ENCODE measurements at places on chromosomes 4 and X. TPM values are rescaled to one million over a fixed set of nuclear protein-coding genes. Genes with fewer than 3 reads are reported as not detected.

L1CAM gene
- total RNA-seq, result 3.6 TPM

C4orf50 gene
- 0.10 TPM for total RNA-seq

SSX4B gene
- not detected for total RNA-seq

TCEAL6 gene
- not detected for total RNA-seq

NCAPG gene
- 16.2 TPM for total RNA-seq

DLG3 gene
- total RNA-seq, result 10.6 TPM

AKAP4 gene
- total RNA-seq, result not detected

NDST4 gene
- 0.89 TPM for total RNA-seq

LONRF3 gene
- total RNA-seq, result 2.7 TPM

NSUN7 gene
- total RNA-seq, result 2.7 TPM

ARMCX1 gene
- total RNA-seq, result 60.7 TPM

INTS12 gene
- 13.7 TPM for total RNA-seq

DNA sequence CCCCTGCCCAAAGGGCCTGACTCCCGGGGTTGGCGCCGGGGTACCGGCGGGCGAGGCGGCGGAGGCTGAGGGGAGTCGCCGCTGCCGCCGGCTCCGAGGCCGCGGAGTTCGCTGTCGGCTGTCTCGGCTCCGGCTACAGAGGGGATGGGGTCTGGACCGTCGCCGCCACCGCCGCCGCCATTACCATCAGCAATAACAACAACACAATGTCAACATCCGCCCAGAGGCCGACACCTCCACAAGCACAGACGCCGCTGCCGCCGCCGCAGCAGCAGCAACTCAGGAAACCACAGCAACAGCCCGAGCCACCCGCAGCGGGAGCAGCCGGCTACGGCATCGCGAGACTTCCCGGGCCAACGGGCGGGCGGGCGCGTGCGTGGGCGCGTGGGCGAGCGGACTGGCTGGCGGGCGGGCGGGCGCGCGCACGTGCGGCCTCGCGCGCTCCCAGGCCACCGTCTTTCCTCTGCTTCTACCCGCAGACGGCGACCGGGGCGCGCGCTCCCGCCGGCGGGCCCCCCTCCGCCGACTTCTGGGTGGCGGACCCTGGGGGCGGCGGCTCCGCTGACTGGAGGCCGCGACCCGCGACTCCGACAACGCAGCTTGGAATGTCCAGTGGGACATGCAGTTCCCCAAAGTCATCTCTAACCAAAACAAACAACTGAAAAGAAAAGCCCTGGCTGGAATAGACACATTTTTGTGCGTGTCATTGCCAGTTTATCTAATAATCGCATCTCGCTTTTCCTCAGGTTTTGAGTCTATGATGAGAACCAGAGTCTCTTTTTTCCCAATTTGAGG, at the start of gene CHIC2:
Gene CHIC2, minus strand, starts transcription at position 289 of the 795 bp plus-strand sequence. CDS start 305 bp downstream, outside the sequence.
- peak; percentile 91 for DNase-seq

- DNase-seq, result no peak
Measured at GRCh38 chrX:124407226-124407625, 60.9 kb downstream of the SH2D1A start.

DNA sequence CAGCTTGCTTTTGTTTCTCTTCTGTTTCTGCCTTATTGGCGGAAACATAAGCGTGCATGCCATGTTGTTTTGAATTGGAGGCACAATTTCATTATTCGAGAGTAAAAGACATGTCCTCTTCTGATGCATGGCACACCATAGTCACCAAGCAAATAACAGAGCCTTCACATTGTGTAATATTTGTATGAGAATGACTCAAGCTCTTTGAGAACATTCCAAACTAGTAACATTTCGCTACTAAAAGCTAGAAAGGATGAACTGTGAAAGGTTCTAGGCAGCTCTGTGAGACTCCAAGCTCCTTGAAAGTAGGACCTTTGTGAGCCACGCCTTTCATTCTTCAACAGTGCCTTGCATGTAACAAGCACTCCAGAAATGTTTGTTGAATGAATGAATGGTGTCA, 9.2 kb upstream of the ANXA3 start:
- no peak for DNase-seq

DNA sequence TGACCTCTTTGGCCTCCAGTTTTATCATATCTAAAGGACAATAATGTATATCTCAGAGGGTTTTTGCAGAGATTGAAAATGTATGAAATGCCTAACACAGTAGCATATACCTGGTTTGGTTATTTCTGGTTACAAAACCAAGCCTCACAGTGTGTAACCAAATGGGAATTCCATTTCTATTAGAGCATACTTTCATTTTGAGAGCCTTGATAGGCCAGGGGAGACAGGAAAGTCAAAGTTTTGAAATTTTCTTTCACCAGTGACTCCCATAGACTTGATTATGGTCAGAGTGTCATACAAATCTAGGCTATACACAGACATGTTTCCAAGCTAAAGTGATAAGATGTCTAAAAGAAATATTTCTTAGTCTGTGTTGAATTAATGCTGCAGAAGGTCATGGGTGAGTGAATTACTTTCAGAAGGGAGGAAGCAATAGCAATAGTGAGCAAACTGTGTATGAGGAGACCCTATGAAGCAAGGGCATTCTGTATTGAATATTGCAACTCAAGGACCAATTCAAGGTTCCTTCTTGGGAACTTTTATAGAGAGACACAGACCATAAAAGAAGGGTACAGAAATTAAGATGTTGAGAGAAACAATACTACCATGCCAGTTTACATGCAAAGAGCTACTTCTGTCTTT, 151.1 kb downstream of the PDE5A start:
- no peak for DNase-seq

- no peak for DNase-seq
Measured at GRCh38 chr4:173538148-173538908, 8.3 kb upstream of the HAND2 start.

GRCh38 chr4:19945501-19945900, 306.2 kb upstream of the SLIT2 start:
- no peak for DNase-seq

DNA sequence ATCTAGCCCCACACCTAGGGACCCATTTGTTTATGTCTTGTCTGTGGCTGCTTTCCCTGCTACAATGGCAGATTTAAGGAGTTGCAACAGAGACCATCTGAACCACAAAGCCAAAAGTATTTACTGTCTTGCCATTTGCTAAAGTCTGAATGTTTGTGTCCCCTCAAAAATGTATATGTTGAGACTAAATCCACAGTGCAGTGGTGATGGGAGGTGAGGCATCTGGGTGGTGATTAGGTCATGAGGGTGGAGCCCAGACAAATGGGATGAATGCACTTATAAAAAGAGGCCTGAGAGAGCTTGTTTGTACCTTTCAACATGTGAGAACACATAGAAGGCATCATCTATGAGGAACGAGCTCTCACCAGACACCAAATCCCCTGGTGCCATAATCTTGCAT, 137.3 kb downstream of the TMEM144 start:
- DNase-seq, result no peak

- DNase-seq, result no peak
Measured at GRCh38 chr4:48949086-48949485, 37.0 kb upstream of the CWH43 start.

- peak; percentile 44 for DNase-seq
Measured at GRCh38 chr4:120829113-120829831, 93.3 kb downstream of the PRDM5 start.

- DNase-seq, result no peak
Measured at GRCh38 chr4:7291372-7292114, 99.2 kb downstream of the SORCS2 start.

- DNase-seq, result no peak
Measured at GRCh38 chrX:43693602-43694406, 37.7 kb downstream of the MAOA start.

GRCh38 chr4:55036405-55036804, 89.0 kb downstream of the KDR start:
- DNase-seq, result no peak

DNA sequence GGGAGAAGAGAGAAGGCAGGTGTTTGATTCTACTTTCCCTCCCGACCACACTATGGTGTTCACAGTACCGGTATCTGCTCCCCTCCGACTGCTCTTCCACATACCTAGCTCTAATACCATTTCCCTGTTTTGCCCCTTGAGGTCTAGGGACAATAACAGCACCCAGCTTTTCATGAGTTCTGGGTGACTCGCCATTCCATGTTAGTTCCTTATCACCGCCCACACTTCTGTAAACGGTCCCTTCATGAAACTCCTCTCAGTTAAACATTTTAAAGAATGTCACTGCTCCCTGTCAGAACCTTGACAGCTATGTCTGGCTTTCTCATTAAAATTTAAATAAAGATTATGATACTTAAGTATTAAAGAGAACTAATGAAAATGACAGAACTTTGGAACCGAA, 136.7 kb downstream of the ADAMTS3 start:
- no peak for DNase-seq

- DNase-seq, result peak; percentile 71
Measured at GRCh38 chr4:8410641-8411271, 29.8 kb downstream of the ACOX3 start.

DNA sequence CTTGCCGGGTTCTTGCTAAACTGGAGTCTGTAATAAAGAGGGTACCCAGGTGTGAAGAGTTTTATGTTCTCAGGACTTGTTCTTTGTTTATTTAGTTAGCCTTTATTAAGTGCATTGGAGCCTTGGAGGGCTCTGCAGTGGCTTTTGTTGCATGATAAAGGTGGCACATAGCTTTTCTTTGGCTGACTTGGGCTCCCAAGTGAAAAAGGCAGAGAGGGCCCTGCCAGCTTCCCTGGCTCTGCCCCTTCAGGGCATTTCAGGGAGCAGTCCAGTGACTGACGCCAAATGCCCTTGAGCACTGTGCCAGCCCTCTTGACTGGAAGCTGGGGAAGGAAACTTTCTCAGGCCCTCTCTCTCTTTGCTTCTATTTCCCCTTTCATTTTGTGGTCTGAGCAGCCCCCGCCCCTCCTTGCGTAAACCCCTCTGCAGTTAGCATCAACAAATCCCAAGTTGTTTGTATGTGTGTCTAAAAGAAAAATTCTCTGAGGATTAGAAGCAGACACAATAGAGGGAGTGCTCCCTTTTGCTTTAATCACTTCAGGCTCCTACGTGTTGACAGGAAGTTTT, 152.2 kb downstream of the NHS start:
- no peak for DNase-seq

DNA sequence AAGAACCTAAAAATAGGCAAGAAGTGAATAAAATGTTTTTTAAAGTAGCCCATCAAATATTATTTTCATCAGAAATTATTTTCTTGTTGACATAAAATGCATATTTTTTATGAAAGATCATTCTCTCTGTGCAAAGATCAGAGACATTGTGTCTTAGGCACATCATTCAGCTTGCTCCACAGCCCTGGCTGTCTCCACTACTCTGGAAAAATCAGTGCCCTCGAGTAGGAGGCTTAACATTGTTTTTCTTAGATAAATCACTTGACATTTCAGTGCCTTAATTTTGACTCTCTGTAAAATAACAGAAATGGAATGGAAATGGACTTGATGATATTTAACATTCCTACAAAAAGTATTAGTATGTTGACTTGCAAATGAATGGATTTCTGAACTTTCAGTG, 77.9 kb downstream of the FAT4 start:
- no peak for DNase-seq

DNA sequence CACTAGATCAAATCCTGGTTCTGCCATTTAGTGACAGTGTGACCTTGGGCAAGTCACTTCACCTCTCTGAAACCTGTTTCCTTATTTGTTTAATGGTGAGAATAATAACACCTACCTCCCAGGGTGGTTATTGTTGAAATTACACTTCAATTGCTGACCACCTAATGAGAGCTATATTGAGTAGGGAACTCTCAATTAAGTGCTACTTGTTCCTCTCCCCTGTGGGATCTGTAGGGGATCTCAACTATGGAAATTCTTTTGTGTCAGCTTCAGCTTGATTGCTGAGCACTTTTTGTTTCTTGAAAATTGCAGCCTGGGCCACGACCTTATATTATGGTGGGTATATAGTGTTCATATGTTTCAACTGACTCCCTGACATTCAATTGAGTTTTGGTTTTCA, 102.1 kb downstream of the SHROOM4 start:
- no peak for DNase-seq

GRCh38 chrX:151737494-151737893, 2.9 kb downstream of the CNGA2 start:
- no peak for DNase-seq

DNA sequence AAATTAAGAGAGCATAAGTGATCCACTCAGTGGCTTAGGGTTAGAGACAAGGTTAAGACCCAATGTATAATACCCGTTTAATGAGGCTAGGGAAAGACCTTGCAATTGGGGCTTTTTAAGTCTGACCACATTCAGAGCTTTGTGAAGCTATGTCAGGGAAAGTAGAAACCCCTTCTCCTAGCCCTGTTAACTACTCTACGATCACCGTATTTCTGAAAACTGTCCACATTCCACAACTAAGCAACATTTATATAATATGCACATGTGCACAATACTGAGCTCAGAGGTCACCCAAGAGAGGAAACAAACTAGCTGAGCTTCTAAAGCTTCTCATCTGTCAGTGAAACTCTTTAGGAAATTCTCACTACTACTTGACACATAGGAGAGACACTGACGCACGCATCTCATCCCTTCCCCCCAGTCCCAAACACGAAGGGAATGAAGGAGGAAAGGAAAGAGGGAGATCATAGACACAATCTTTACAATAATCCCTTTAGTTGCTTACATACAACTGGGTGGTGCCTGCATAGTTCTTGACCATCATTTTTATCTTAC, 56.2 kb downstream of the METTL14 start:
- DNase-seq, result no peak

- DNase-seq, result no peak
Measured at GRCh38 chr4:75180790-75181776, 248.2 kb downstream of the PARM1 start.

- DNase-seq, result no peak
Measured at GRCh38 chr4:145171911-145172310, 8.5 kb downstream of the OTUD4 start.

GRCh38 chrX:20666331-20666730, 399.6 kb upstream of the RPS6KA3 start:
- DNase-seq, result no peak

DNA sequence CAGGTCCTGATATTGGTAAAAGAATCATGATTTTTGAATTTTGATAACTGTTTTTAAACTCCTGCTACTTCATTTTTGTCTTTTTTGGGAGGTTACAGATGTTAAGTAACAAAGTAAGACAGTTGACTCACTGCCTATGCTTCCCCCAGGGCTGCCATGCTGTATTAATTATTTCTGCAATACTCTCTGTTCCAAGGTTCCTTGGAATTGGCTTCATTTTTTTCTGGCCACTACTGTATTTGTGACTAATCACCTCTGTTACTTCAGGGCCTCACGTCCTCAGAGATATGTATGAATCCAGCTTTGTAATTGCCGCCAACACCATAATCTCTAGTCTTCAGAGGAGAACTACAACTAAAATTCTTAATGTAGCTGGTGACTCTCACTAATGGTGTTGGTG, 1729.3 kb downstream of the C4orf33 start:
- DNase-seq, result peak; percentile 26

Measured in skin of body (tissue), 3 donors.